ENCODE measurements at places on chromosomes 7 and 10.

DNA sequence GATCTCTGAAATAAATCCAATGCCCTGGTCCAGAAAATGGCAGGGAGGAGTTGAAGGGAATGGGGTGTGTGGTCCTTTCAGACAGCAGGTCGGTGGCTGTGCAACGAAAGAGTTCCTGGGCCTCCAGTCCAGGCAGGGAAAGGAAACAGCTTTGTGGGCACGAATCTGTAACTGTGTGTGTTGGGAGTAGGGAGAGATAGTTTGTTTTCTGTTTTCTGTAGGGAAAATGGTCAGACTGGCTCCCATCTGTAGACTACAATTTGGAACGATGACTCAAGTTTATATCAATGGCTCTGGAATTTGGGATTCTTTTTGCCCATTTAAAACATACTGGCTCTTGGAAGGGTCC is 2.6 kb upstream of the HOXA9 start:
- DNase-seq = no peak

- DNase-seq = no peak
Observed at GRCh38 chr10:125025341-125025740, 83.4 kb downstream of the ZRANB1 start.

DNA sequence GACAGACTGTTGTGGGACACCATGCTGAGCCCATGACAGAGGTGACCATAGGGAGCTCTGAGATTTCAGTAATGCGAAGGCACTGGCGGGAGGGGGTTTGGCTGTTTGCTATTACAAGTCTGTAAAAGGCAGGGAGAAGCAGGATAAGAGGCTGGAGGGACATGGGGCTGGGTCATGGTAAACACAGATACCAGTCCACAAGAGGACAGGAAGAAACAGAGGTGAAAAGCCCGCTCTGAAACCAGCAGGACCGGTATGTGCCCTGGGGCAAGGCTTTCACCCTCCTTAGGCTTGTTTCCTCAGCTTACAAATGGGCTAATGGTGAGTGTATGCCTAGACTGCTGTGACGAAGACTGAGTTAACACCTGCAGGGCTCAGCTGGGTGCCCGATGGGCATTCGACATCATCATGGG is 34.1 kb downstream of the ANXA11 start:
- no peak for DNase-seq

- no peak for DNase-seq
Observed at GRCh38 chr10:12797471-12798262, 203.8 kb downstream of the CCDC3 start.

GRCh38 chr10:128808921-128809440 is 658.1 kb upstream of the MGMT start:
- no peak for DNase-seq

Measured in CD4-positive, alpha-beta T cell treated with Interleukin-12 subunit alpha and Interleukin-12 subunit beta, for 1 hour (primary cell).